CD4-positive, alpha-beta T cell treated with Interferon gamma for 1 hour (primary cell): ENCODE measurements at places on chromosomes 3 and 15.

- DNase-seq = no peak
Observed at GRCh38 chr3:100706365-100706764, 2.9 kb upstream of the TFG start.

GRCh38 chr3:60240492-60240891 is 1010.8 kb downstream of the FHIT start:
- DNase-seq = no peak

DNA sequence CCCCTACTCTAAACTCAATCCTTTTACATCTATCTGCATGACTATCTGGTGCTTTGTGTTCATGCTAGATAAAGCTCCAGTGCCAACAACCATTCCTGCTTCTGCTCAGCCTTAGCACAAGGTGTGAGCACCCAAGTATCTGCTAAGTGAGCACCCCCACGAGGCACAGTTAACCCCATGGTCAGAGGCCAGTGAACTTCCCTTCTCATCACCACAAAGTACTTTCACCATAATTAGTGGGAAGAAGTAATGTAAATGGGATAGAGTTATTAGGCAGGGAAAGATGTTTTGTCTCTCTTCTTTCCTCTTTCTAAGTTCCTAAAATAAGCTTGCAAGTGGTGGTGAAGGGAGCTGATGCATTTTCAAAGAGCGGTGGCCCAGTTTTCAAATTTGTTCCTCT is 96.4 kb downstream of the ANO10 start:
- no peak for DNase-seq

DNA sequence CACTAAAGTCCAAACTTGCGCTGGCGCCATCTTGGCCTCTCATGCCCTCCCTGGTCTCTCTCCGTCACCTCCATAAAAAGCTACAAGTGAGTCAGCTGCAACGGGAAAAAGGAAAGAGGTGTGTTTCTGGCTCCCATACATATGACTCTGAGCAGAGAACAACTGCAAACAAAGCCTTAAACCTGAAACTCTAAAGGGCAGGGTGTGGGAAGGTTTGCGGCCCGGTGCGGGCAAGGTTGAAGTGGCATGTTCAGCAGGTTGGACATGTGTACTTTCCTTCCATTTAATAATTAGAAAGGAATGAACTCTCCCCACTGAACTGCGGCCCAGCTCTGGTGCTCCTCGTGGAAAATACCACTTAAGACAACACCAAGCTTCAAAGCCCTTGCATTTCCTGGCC is 59.0 kb upstream of the PPARG start:
- DNase-seq = no peak

DNA sequence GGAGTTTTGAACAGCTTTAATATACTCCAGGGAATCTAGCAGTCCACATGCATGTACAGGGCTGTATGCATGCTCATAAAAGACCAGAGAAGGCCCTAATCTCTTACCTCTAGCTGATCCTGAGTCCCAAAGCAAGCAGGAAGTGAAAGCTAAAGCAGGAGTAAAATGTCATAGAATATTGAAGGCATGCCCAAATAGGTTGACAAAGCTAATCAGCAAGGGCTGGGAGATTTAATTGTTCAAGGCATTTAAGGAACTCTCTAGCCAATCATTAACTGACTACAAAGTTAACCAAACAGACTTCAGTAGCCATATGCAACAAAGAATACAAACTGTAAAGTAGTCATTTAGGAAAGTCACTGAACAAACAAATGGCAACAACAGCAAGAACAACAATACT is 85.8 kb upstream of the KBTBD8 start:
- DNase-seq = no peak

DNA sequence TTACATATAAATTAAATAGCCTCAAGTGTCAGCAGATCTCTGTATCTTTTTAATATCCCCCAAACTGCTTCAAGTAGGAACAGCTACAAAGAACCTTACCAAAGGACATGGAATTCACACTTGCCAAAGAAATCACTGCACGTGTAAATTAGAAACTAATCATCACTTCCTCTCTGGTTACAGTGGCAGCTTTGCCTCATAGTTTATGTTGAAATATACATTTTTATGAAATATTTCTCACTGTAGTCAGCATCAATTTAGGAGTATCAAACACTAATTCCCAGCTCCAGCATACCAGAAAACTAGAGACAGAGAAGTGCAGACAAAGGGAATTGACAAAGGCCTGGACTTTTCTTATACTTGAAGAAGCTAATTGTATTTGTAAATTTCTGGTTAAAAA is 260.9 kb downstream of the TIGIT start:
- no peak for DNase-seq

GRCh38 chr3:169955406-169955805 is 11.2 kb upstream of the SEC62 start:
- no peak for DNase-seq

- DNase-seq = no peak
Observed at GRCh38 chr3:42256135-42256819, 9.7 kb downstream of the CCK start.

DNA sequence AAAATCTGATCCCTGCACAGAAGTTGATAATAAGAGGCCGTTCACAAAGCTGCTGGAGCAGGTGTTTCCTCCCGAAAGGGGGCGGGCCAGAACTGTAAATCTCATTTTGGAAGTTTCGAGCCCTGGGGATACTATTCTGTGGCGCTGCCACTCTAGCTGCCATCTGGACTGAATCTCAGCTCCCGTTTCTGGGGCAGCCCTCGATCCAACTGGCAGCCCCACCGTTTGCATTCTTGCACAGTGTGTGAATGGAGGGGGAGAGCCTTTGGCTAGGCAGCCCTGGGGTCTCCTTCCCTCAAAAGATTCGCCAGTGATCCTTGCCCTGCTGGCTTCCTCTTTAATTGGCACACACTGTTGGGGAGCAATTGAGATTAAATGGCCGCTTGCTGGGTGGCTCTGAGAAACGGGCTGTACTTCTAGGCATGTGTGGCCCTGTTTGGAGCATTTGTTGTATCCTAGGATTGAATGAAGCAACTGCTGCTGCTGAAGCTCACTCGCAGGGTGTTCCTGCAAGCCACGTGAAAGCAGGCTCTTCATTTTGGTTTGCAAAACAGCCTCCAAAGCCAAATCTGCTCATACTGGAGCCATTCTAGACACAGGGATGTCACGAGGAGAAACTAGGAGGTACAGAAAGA is 57.2 kb upstream of the TOPAZ1 start:
- DNase-seq = no peak

DNA sequence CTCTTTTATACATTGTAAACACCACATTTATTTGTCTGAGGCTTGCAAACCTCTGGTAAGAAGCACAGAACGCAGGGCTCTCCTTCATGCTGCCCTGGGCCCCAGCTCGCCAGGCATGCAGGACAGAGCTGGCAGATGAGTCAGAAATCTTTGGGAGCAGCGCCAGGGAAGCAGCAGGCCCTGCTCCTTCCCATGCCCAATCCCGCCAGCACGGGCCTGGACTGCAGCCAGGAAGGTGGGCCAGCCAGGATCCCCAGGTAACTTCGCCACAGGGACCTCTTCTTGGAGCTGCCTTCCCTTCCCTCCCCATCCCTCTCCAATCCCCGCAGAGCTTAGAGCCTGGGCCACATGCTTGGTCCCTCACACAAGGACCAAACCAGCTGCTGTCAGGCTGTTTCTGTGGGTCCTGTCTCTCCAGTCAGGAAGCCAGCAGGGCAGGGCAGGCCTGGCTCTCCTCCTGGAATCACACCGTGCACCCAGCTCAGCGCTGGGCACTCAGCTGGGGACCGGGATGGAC is 8.8 kb downstream of the STOML1 start:
- DNase-seq = no peak

DNA sequence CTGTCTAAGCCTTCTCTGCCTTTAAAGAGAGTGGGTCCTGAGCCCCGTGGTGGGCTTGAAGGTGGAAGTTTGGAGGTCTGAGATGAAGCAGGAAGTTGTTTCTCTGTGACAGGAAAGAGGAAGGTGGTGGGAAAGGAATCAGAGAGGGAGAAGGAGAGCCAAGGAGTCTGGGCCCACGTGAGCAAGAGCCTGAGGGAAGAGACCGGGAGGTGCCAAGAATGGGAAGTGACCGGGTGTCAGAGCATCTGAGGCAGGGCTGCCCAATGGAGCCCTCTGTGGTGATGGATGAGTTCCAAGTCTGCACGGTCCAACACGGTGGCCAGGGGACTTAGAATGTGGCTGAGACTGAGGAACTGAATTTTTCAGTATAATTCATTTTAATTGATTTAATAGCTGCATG is 24.6 kb downstream of the ALDH1L1 start:
- DNase-seq = no peak

DNA sequence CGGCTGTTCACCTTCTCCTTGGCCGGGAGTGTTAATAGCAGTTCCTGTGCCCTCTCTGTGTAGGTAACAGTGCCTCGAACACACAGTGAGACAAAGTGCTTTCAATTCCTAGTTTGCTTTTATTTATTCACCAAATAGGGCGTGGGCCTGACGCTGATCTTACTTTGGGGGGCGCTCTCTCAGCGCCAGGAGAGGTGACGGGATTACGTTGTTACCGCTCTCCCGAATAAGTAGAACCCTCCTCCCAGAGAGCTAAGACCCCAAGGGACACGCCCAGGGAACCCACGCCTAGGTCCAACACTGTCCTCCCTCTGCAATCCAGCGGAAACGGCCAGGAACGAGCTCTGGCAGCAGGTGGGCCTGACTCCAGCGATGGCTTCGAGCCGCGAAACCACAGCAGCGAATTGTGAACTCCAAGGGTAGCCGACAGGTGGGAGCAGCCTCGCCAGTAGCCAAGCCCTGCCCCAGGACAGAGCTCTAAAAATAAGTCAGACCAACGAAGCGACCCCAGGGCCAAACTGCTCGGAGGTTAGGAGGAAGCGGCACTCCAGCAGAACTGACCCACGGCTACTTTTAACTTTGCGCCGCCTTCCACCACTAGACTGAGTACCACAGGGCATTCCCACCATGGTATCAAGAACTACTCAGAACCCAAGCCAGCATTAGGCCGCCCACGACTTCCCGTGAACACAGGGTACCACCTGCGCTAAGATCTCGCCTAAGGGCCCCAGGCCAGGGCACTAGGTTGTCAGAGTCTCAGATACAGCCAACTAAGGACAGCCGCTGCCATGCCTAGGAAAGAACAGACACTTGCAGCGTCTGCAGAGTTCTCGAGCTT is 1.6 kb upstream of the SIN3A start:
- peak; percentile 36 for DNase-seq

DNA sequence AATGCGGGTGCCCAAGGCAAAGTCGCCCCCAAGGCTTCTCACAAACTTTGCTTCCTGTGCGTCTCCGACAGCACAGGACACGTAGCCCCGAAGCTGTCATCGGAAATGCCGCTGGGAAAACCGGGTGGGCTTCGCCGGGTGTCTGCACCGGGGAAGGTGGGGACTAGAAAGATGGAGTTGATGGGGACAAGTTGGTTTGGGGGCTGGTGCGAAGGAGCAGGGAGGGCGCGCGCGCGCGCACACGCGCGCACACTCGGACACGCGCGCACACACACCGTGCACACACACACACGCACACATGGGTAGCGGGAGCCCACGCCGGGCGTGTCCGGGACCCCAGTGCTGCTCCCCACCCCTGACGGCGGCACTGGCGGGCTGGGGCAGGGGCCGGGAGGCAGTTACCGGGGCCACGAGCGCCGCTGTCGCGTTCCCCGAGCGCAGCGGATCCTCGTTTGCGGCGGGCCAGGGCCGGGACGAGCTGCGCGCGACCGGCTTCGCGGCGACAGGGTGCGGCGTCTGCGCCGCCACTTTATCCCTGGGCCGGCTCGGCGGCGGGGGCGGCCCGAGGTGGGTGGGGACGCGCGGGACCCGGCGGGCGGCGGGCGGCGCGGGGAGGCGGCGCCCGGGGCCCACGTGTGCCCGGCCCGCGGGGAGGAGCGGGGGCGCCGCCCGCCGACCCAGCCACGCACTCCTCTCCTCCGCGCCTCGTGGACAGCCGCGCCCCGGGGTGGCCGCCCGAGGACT is 539 bp upstream of the MGLL start:
- peak; percentile 37 for DNase-seq

- no peak for DNase-seq
Observed at GRCh38 chr3:19254189-19254588, 105.9 kb downstream of the KCNH8 start.

DNA sequence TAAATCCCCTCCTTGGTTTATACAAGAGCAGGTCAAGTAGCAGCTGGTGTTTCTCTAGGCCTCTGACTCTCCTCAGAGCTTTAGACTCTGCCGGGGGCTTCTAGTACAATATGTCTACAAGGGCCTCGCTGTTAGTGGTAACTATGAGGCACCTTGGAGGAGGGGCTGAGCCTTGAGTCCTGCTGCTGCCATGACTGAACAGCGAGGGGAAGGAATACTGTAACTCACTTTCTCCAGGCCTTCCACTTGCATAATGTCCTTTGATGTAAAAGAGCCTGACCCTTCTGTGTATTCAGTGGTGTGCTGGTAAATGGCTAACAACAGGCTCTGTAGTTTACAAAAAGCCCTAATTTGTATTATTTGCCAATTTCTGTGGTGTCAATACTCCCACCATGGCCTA is 27.8 kb downstream of the DRD3 start:
- no peak for DNase-seq

DNA sequence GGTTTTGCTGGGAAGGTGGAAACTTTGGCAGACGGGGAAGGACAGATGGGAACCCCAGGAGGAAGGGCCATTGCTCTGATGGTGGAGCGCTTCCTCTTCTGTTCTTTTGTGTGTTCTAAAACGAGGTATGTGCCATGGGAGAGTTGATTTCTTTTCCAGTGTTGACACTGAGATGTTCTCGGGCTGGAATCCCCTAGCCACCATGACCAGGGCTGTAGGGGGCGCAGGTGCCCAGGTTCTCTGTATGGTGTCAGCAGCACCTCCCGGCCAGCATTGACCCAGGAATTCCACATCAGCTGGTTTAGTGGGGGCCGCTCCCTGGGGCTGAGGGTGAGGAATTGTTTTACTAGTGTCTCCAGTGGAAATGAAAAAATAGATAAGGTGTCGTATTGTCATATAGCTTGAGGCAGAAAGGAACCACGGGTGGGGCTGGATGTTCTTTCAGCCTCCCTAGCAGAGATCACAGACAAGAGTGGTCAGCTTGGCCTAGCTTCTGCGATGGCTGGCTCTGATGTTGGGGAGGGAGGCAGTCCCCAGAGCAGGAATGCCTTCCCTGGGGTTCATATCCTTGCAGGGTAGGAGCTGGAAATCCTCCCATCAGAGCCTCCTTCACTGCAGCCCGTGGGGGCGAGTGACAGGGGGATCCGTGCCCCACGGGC is 34.2 kb upstream of the ACAD9 start:
- no peak for DNase-seq

DNA sequence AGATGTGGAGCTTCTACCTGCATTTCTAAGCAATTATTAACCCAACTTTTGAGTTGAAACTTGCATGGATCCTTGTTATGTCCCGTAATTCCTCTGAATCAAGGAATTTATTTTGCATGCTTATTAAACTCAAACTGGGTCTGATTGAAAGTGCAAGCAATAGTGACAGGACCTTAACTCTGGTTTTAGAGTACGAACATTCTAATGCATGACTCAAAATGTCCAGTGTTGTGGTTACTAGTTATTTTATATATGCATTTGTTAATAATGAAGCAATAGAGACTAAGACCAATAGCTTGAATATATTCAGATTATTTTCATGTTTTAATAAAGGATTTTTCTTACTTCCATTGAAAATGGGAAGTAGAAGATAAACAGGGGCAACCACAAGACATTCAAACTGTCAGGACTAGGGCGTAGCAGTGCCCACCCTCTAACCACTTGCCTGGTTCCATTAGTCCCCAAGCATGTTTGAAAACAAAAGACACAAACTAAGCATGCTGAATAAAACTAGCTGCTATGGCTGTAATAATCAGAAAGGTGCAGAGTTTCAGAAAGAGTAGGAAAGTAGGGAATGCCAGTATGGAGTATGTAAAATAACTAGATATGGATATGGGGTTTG is 28.1 kb downstream of the OIP5 start:
- DNase-seq = no peak
